ENCODE measurements at places on chromosomes 11 and 22.

DNA sequence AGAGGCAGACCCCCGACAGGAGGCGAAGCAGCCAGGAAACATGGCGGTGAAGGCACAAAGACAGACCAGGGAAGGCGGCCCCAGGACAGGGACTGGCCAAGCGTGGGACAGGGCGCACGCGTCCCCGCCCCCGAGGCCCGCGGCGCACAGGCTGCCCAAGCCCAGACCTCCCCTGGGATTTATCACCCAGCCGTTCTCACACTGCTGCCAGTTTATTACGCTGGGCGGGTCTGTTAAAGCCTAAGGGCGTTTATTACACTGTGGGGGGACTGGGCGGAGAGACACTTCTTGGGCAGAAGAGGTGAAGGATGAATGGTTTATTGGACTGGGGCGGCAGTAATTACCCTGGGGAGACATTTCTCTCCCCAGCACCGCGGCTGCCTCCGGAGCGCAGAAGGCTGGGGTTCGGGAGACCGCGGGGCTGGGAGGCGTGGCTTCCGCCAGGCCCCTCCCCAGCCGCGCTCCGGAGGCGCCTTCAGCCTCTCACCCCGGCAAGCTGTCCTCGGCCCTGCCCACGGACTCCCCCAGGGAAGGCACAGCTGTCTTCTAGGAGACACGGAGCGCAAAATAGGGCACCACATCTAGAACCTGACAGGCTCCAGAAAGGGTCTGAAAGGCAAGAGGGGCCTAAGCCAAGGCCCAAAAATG is 47.1 kb downstream of the SLC22A12 start:
- no peak for DNase-seq

- no peak for DNase-seq
These were observed 268.6 kb upstream of the PITPNB start for GRCh38 chr22:28187612-28188011.

DNA sequence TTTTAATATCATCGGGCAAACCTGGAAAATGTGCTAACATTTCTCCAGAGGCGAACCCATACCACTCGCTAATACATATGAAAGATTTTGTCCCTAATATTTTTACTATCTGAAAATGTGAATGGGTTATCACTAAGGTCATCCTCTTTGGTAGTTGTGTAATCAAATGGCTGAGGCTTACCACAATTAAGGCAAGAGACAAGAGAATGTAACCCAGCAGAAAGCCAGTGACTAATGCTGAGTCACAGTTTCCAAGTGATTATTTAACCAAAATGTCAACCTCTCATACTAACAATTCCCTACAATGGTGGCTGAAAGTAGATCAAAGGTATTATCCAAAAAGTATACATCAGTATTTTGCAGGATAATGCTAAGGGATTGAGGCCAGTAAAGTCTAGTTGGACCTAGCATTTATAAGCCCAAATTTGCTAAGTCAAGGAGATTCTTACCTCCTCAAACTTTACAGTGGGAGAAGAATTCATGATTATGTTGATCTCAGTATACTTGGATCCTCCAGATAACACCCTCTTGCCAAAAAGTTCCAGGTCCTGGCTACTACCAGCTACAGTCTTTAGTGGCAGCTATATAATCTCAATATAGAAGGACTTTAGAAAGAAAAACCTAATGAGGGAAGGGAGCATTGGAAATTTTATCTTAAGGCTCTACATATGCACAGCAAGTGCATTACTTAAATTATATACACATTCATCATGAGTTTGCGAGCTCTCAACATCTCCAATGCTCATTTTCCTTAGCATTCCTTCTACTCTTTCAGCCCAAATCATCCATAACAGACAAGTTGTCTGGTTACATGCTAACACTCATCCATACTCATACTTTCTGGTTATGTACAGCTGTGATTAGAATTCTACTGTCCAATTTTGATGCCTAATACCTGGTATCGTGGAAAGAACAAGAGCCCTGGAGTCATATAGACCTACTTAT is 25.4 kb downstream of the SIK3 start:
- no peak for DNase-seq

DNA sequence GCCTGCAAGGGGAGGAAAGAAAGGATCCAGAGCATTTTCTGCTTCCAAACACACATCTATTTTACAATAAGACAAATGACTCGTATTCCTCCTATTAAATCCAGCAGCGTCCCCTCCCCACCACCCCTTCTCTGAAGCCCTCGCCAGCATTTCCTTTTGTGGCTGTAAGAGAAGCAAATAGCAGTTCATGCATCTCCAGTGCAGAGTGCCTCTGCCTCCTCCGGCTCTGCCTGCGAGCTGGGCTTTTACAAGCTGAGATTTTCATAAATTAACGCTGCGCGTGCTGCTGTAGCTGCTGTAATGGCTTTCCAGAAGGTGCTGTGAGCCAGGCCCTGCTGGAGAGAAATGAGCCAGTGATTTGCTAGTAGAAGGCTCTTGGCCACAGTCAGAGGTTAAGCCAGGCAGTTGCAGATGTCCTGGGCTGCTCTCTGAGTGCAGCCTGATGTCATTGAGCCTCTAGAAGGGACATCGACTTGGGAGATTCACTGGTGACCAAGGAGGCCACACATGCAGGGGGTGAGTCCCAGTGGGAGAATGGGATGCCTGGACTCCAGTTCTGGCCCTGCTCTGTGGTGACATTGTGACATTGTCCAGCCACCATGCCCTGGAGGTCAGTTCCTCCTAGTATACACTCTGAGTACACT is 134.5 kb upstream of the NAV2 start:
- no peak for DNase-seq

GRCh38 chr22:43292630-43293018 is 50.5 kb downstream of the SCUBE1 start:
- DNase-seq: no peak

DNA sequence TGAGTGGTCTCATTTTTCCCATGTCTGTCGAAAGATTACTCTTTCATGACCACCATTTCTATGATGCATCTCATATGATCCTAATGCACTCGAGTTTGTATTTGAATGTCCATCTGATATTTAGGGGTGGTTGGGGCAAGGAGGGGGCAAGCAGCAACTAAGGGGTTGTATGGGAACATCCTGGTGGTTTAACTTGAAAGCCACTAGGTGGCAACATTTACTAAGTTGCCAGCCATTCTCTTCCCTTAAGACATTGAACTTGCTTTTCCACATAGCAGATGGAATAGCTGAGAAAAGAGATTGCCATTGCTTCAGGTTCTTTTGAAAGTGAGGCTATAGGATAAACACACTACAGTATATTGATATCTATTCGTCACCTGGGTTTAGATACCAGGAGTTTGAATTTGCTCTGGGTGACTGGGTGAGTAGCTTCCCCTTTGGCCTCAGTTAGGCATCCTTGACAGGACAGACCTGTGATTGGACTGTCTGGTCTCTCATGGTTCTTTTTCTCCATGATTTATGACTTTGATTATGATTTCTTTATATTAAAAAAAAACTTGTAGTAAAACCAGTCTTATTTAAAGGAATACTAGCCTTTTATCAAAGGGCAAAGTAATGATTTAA is 32.4 kb downstream of the NF2 start:
- no peak for DNase-seq

Data from CD8-positive, alpha-beta memory T cell (primary cell).